NCI-H1694 treated with DMSO at 0.1 percent for 48 hours (cell line): ENCODE measurements at places on chromosomes 1 and 21.

- DNase-seq = no peak
These were observed 17.0 kb upstream of the PIGC start for GRCh38 chr1:172460887-172461315.

GRCh38 chr1:111489604-111490003 is 13.8 kb downstream of the ADORA3 start:
- no peak for DNase-seq

DNA sequence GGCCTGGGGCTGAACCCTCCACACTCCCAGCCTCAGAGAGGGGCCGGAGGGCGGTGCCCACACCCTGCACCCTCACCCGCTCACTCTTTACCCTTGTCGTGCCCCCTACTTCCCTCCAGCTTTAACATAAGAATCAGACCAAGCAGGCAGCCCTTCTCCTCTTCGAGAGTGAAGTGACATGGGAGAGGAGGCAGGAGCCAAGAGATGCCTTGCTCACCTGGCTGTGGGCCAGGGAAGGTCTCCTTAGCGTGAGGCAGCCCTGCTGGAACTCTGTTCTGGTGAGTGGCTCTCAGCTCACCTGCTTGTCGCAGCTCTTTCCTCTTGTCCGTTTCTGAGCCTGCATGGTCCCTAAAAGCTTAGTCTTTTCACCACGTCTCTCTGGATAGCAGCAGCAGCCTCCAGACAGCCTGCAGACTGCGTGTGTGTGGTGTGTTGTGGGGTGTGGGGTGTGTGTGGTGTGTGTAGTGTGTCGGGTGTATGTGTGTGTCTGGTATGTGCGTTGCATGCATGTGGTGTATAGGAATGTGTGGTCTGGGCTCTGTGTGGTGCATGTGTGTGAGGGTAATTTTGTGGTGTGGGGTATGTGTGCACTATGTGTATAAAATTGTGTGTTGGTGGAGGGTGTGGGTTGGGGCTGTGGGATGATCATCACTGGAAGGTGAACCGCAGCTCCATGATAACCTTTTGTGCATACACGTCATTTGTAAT is 86.7 kb downstream of the CCDC185 start:
- DNase-seq = peak; percentile 9

GRCh38 chr1:51417496-51418383 is 87.4 kb upstream of the TTC39A start:
- DNase-seq = peak; percentile 25

GRCh38 chr21:25568246-25568645 is 39.0 kb downstream of the MRPL39 start:
- no peak for DNase-seq

DNA sequence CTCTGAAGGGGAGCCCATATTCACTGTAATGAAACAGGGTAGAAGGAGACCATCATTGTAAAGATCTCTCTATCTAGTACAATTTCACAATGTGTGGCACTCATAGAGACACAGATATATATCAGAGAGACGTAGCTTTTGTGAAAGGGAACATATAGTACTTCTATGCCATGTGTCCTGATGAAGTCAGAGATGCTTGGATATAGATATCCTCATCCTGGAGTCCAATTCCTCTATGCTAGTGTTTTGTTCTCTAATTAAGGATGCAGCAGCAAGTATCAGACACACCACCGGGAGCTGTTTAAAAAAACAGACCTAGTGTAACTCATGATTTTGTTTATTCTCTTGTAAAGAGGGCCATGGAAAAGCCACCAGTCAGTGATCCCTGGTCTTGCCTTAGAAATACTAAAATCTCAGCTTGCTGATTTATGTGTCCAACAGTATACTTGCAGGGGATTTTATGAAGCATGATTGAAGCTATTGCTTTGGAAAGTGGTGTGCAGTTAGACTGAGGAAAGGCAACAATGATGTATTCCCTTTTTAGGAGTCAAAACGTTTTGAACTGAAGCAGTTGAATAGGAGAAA is 2.5 kb downstream of the NCAM2 start:
- no peak for DNase-seq

DNA sequence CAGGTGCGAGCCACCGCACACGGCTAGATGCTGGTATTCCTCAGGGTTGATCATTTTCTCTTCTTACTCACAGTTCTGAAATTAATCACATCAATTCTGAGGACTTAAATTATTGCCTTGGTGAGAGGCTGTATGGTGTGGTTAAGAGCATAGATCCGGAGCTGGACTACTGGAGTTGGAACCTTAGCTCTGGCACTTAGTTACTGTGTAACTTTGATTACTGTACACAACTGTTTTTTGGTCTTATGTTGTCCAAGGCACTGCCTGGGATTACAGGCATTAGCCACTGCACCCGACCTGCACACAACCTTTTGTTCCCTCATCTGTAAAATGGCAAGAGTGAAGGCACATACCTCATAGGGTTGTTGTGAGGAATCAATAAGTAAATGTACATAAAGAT is 25.6 kb upstream of the THRAP3 start:
- DNase-seq = no peak

GRCh38 chr1:205436776-205437410 is 15.0 kb upstream of the LEMD1 start:
- no peak for DNase-seq

- no peak for DNase-seq
These were observed at the start of gene LHX4 for GRCh38 chr1:180229483-180230415. TSS of gene LHX4 (plus strand) at chr1:180230264. CDS start at chr1:180230530, 266 bp downstream.

GRCh38 chr1:158115126-158115525 is 65.6 kb upstream of the CD1D start:
- no peak for DNase-seq

DNA sequence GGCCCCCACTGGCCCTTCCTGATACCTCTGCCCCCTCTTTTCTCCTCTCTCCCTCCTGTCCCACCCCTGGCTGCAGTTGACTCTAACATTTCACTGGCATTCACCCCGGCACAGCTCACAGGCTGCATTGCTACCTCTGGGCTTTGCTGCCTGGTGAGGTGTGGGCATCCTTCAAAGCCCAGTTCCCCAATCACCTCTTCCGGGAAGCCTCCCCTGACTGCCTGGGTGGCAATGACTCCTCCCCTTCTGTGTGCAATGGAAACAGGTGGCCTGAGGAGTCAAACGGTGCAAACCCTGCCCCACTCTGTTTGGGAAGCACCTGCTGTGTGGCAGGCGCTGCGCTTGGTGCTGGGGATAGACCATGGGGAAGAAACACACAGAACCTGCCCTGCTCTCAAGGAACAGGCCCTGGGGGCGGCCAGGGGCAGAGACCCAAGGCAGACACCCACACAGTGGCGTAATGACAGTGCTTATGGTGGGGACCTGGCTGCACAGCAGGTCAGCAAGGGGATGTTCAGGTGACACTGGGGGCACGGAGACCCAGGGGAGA is 39.3 kb upstream of the POFUT2 start:
- DNase-seq = no peak

DNA sequence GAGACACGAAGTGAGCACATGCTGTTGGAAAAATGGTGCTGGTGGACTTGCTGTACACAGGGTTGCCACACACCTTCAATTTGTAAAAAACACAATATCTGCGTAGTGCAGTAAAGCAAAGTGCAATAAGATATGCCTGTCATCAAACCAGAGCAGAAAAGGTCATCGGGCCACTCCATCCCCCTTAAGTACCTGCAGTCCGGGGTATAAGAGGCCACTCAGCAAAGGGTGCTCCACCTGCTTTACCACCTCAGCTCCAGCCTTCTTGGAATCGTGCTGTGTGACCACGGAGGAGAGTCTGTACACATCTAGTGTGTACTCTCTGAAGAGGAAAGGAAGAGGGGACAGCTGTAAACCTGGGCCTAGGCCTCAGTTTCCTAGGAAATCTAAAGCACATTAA is 10.9 kb downstream of the YARS1 start:
- no peak for DNase-seq

DNA sequence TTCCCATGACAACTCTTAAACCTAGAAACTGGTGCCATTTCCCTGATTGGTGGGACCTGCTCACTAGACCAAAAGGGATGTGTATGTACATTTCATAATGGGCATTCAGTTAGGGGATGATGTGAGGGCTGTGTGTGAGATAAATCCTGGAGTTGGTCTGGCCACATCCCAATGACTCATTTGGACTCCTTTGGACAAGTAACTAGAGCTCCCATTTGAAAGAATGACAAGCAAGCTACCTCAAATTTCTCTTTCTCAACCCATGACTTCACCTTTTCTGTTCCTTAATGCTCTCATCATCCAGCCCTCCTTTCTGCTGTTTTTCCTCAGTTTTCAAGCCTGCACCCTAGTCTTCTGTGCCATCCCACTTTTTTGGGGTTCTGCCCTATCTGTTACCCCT is 27.9 kb downstream of the EBNA1BP2 start:
- no peak for DNase-seq

DNA sequence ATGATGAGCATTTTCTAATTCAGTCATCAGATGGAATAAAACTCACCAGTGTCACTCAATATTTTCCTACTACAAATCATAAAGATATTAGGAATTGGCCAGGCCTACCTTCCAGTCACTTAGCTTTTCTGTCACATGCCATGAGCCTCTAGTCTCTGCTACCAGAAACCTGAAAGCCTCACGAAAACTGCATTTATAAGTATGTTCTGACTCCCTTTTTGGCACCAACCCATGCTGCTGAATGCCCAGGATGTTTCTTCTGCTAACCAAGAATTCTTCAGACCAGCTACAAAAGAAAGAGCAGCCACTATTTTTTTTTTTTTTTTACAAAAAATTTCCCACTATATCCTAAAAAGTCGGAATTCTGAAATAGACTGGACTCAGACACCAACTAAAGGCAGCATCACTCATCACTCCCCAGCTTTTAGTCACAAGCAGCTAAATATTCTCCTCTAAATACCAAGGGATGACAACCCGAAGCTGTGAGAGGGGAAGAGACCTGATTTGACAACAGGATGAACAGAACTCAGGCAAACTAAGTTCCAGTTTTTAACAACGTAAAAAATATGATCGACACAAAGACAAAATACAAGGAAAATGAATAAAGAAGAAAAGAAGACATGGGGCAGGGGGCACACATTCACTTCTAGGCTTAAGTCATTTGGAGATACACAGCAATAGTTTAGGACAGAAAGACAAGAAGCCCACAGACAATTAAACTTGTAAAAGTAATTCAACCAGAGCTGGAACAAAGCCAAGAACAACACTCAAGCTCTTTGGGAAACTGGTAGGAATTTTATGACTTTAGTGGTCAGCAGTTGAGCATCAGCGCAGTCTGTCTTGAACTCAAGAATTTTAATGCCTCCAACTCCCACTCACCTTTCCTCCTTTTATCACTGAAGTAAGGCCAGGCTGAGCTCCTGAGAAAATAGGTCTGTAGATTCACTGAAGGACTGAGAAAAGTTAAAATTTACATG is 1.7 kb downstream of the DCAF8 start:
- no peak for DNase-seq

DNA sequence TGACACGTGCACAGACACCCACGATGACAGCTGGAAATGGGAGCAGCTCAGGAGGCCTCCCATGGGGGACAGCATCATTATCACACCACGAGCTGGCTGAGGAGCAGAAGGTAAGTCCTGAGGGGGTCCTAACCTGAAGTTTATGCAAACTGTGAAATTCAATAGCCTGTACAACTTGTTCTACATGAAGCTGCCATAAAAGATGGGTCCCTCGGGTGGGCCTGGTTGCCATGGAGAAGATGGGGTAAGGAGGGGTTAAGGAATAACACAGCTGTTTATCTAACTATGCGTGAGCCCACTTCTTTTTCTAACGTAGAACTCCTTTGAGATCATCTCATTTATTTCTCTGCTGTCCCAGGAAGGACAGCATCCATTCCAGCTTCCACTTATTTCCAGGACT is 163.4 kb upstream of the CD34 start:
- DNase-seq = no peak

- no peak for DNase-seq
These were observed 87.1 kb downstream of the CD58 start for GRCh38 chr1:116483481-116484309.

- no peak for DNase-seq
These were observed 31.2 kb downstream of the CDCA8 start for GRCh38 chr1:37723390-37724078.

GRCh38 chr1:31926252-31926651 is 11.9 kb downstream of the PTP4A2 start:
- DNase-seq = no peak

- no peak for DNase-seq
These were observed 8.3 kb downstream of the NFIA start for GRCh38 chr1:61090546-61091202.

DNA sequence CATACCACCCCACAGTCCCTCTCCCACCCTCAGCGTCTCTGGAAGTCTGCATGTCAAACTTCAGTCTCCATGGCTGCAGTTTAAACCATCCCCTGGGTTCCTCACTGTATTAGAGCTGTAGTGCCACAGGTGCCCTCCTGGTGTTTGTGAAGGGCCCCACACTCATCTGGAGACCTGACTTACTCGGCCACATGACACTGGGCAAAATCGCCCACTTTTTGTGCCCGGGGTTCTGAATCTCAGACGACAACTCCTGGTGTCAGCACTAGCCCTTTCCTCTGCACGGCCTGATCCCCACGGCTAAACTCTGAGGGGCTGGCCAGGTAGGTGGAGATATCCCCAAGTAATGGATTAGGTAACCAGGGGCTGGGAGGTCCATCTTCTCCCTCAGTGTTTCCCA is 6.5 kb downstream of the INKA2 start:
- DNase-seq = no peak

DNA sequence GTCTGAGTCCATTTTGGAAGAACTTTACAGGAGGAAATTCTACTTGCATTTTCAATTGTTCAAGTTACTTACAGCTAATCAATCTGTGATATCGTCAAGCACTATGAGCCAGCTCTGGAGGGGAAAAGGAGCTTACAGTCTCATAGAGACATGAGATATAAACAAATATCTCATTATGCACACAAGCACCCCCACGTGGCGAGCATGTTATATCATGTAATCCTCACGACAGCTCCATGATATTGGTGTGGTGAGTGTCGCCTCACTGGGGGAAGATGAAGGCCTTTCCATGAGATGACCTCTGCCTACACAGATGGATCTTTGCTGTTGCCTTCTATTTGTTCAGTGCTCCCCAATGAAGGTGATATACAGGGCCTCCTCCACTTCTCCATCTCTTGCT is 34.6 kb downstream of the TNR start:
- no peak for DNase-seq

DNA sequence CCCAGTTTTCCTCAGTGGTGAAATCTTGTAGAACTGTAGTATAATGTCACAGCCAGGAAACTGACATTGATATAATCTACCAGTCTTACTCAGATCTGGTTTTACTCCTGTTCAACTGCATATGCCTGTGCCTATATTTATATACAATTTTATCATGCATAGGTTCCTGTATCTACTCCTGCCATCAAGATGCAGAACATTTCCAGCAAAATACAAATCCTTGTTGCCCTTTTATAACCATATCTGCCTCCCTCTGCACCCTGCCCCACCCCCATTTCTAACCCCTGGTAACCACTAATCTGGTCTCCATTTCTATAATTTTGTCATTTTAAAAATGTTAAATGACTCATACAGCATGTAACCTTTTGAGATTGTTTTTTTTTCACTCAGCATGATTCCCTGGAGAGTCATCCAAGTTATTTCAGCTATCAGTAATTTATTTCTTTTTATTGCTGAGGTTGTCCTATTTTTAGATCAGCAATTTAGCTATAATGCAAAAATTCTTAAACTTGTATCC is 8.1 kb downstream of the UTP25 start:
- no peak for DNase-seq

DNA sequence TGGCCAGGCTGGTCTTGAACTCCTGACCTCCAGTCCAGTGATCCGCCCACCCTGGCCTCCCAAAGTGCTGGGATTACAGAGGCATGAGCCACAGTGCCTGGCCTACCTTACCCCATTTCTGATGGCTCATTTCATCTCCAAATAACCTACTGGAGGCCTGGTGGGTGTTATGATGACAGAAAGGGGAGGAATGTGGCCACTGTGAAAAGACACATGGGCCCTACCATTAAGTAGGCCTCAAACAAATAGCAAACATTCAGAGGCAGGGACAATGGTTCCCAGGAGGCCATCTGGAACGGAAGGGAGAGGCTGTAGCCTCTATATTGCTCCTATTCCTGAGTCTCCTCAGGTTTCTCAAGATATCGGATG is 932 bp upstream of the FCRLA start:
- DNase-seq = no peak
